ENCODE measurements at places on chromosomes 11 and 22.

DNA sequence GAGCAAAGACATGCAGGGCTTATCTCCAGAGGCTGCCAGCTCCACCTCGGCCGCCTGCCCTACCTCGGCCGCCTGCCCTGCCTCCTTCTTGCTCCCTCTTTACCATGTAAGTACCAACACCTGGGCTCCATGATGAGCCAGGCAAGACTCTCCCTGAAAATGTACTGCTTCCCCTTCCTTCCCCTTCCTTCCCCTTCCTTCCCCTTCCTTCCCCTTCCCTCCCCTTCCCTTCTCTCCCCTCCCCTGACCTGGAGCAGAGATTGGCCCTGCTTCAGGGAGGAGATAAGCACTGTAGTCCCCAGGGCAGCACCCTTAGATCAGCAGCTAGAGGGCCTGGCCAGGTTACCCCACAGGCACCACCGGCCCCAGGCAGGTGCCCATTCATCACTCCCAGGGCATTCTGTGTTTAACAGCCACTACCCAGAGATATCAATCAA lies 25.4 kb upstream of the ADORA2A start:
- no peak for DNase-seq

DNA sequence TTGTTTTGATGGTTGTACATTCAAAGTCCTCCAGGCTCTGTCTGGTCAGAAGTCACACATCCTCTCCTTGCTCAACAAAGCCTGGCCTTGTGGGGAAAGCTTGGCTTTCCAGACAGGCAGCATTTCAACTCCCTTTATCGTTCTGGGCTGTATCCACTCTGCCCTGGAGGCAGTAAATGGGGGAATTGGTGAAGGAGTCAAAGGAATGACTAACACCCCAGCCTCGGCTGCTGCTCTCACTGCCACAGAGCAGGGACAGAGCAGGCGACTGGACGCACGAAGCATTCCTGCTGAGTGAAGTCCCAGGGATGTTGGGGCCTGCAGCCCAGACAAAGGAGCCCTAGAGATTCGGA lies 52.8 kb downstream of the WNT11 start:
- DNase-seq = no peak

- DNase-seq = no peak
Observed at GRCh38 chr11:67117176-67117575, 1.9 kb upstream of the KDM2A start.

- DNase-seq = no peak
Observed at GRCh38 chr22:27868732-27869282, 50.2 kb downstream of the PITPNB start.

Measured in activated CD4-positive, CD25-positive, alpha-beta regulatory T cell (primary cell).